ENCODE measurements at places on chromosomes 2 and 18. TPM values are rescaled to one million over a fixed set of nuclear protein-coding genes. Genes with fewer than 3 reads are reported as not detected.

GRCh38 chr2:206415618-206416243 is 27.6 kb upstream of the ADAM23 start:
- no peaks in the 10 kb centered on the region for H3K4me1 ChIP-seq
- H3K4me3 ChIP-seq, result no peak overlapping the region
- H3K27ac ChIP-seq, result no peak overlapping the region

- H3K27me3 ChIP-seq, result peaks cover 24% of the 10 kb centered on the region
- H3K36me3 ChIP-seq, result no peaks in the 10 kb centered on the region
- DNase-seq, result no peak
- H3K27ac ChIP-seq, result no peak overlapping the region
- peaks cover 4% of the 10 kb centered on the region for H3K4me1 ChIP-seq
These were observed 1.2 kb downstream of the EFEMP1 start for GRCh38 chr2:55922291-55922907.

DNA sequence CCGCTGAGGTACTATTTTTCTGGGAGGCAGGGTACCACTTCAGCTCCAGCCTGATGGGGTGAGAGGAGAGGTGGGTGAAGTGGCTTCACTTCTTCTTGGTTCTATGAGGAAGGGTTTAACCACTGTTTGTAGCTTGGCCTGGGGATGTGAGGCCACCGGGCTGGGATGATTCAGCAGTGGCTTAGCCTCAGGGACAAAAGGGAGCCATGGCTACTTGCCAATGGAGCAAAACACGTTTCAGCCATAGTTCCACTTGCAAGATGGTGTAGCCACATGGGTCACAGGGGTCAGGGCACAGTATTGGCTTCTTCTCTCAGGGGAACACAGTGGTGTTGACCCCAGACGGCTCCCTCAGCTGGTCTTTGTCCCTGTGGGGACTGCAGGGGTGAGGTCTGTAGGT is 14.9 kb downstream of the ZDBF2 start:
- no peaks in the 10 kb centered on the region for H3K27me3 ChIP-seq
- no peaks in the 10 kb centered on the region for H3K36me3 ChIP-seq
- no peak overlapping the region for H3K4me3 ChIP-seq

TMEM247 gene
- total RNA-seq, result not detected

DNA sequence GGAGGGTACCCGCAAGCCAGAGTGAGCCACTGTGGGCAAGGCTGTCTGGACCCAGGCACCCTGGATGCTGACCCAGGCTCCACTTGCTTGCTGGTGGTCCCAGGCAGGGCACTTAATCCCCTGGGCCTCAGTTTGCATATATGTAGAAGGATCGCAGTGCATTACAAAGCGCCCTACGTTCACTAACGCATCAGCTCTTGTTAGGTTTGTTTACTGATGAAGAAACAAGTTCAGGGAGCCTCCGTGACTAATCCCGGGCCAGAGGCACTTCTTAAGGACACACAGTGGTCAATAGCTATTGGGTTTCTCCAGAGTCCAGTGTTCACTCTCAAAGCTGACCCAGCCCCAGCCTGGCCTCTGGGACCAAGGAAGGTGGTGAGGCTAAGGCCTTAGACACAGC is 70.2 kb downstream of the LBH start:
- no peak overlapping the region for H3K4me3 ChIP-seq
- no peaks in the 10 kb centered on the region for H3K36me3 ChIP-seq
- no peaks in the 10 kb centered on the region for H3K27me3 ChIP-seq
- no peak overlapping the region for H3K27ac ChIP-seq

DNA sequence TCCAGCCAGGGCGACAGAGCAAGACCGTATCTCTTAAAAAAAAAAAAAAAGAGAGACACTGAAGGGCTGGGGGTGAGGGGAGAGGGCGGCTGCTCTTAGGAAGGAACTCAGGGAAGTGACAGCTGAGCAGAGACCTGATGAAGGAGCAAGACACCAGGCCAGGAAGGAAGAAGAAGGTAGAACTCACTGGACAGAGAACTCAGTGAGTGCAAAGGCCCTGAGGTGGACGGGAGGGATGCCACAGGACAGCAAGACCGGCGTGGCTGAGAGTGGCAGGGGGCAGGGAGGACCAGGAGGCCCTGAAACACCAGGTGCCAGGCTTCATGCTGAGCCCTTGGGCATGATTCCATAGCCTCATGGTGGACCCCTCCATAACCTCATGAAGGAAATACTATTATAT is 18.2 kb downstream of the BIN1 start:
- no peak overlapping the region for H3K4me3 ChIP-seq
- peaks cover 67% of the 10 kb centered on the region for H3K4me1 ChIP-seq
- H3K27ac ChIP-seq, result no peak overlapping the region
- DNase-seq, result no peak
- no peaks in the 10 kb centered on the region for H3K27me3 ChIP-seq

ZBTB14 gene
- 24.7 TPM for total RNA-seq

DNA sequence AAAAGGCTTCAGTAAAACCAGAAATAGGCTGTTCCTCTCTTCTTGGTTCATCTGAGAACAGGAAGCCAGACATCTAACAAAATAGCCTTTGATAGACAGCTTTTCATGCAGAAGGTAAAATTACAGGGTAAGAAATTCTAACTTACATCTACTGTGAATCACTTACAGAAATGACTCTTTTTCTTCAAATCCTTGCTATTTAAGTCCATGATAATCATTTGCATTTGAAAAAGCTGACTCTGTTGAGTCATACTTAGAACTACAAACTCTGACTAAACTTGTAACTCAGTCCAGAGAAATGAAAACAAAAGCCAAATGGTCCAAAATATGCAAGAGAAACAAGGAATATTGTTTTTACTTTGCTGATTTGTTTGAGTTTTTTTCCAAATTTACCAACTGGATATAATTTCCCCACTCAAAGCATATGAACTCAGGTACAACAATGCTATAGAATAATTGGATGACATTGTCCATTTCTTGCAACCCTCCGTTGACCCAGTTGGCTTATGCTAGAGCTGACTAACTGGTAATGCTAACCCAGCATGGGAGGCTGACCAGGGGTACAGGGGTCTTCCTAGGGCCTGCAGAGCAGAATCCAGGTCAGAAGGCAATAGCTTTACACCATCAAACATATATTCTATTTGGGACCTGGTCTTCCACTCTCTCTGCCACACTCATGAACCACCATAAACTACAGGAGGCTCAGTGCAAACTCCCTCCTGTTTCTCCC is 18.8 kb upstream of the MREG start:
- no peak for DNase-seq
- no peak overlapping the region for H3K27ac ChIP-seq
- H3K4me1 ChIP-seq, result no peaks in the 10 kb centered on the region

DNA sequence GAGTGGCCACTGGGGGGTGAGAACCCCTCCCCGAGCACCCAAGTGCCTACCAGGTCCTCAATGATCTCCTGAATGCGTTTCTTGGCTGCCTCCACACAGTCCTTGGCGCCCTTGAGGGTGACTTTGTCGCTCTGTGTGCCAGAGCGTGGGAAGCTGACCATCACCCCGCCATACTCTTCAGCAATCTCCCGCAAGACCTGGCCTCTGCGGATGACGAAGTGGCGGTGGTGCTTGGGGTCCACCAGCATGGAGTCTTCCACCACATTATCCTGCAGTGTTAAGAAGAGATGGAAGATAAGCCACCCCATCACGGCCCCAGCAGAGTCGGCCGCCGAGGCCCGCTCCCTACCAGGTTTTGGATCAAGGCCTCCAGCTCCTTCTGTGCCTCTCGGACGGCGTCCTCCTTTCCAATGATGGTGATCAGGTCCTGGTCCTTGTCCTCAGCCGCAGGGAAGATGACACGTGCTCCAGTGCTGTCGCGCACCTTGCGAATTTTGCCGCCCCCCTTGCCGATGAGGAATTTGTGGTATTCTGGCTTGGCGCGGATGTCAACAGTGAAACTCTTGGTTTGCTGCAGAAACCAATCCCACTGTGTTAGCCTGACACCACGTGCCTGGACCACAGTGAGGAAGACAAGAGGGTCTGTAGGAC is 51.2 kb downstream of the ANO7 start:
- no peak for DNase-seq
- H3K4me1 ChIP-seq, result no peaks in the 10 kb centered on the region
- H3K27ac ChIP-seq, result no peak overlapping the region
- no peak overlapping the region for H3K4me3 ChIP-seq
- no peaks in the 10 kb centered on the region for H3K27me3 ChIP-seq
- H3K36me3 ChIP-seq, result peaks cover 93% of the 10 kb centered on the region

BBS5 gene
- total RNA-seq, result 1.7 TPM

GRCh38 chr2:232353660-232354059 is 24.9 kb upstream of the ALPP start:
- peaks cover 33% of the 10 kb centered on the region for H3K27me3 ChIP-seq
- DNase-seq, result no peak
- no peak overlapping the region for H3K27ac ChIP-seq
- H3K36me3 ChIP-seq, result no peaks in the 10 kb centered on the region

CDH19 gene
- total RNA-seq, result not detected

- no peaks in the 10 kb centered on the region for H3K4me1 ChIP-seq
- no peak overlapping the region for H3K4me3 ChIP-seq
- H3K36me3 ChIP-seq, result peaks cover 3% of the 10 kb centered on the region
These were observed 98.9 kb upstream of the ZFP36L2 start for GRCh38 chr2:43325107-43325811.

GRCh38 chr18:37298816-37299215 is 266.8 kb downstream of the CELF4 start:
- H3K4me1 ChIP-seq, result no peaks in the 10 kb centered on the region
- H3K27me3 ChIP-seq, result no peaks in the 10 kb centered on the region
- no peak overlapping the region for H3K27ac ChIP-seq
- DNase-seq, result no peak
- no peaks in the 10 kb centered on the region for H3K36me3 ChIP-seq

RAX gene
- not detected for total RNA-seq

- H3K36me3 ChIP-seq, result no peaks in the 10 kb centered on the region
- peaks cover 25% of the 10 kb centered on the region for H3K27me3 ChIP-seq
- peak overlapping the region; percentile 74 for H3K4me3 ChIP-seq
- H3K27ac ChIP-seq, result no peak overlapping the region
- DNase-seq, result no peak
These were observed 693 bp upstream of the LRP2 start for GRCh38 chr2:169362894-169363559.

MAP3K19 gene
- not detected for total RNA-seq

DNA sequence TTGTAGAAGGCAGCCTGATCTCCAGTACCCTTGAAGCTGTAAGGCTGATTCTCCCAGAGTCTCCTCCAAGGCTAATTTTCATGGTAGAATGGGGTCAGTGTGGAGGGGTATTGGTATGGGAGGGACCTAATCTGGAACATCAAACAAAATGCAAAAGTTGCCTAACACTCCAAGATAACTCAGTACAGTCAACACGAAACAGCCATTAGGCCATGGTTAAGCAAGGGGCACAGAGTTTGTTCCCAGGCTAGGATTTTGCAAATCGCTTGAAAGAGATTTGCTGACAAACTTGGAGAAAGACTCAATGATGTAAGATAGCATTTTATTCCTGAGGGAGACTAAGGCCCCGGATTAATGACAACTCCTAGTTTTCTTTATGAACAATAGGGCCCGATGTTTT is 5.4 kb downstream of the PID1 start:
- no peak overlapping the region for H3K4me3 ChIP-seq
- H3K27me3 ChIP-seq, result no peaks in the 10 kb centered on the region
- no peak overlapping the region for H3K27ac ChIP-seq
- DNase-seq, result no peak

HRH4 gene
- total RNA-seq, result not detected

- no peaks in the 10 kb centered on the region for H3K27me3 ChIP-seq
- peaks cover 63% of the 10 kb centered on the region for H3K36me3 ChIP-seq
- no peak overlapping the region for H3K4me3 ChIP-seq
- H3K27ac ChIP-seq, result no peak overlapping the region
- DNase-seq, result no peak
These were observed 33.8 kb downstream of the SMC6 start for GRCh38 chr2:17719562-17720371.

DNA sequence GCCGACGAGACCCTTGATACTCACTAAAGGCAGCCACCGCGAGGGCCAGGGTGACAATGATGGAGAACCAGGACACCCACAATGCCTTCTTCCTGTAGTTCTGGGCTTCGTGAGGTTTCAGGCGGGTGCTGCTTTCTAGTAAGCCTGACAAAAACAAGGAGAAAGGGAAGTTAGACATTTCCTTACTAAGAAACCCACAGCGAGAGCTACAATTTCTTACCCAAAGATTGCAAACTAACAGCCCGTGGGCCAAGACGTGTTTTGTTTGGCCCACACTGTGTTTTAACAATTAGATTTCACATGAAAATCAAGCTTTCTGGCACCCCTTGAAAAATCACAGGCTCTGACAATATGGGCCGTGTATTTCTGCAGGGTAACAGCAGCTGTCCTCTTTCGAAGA is 5.6 kb downstream of the TMEM163 start:
- H3K4me1 ChIP-seq, result peaks cover 28% of the 10 kb centered on the region
- H3K4me3 ChIP-seq, result no peak overlapping the region
- H3K27ac ChIP-seq, result no peak overlapping the region
- H3K36me3 ChIP-seq, result no peaks in the 10 kb centered on the region
- no peak for DNase-seq

GRCh38 chr2:115161081-115161770 is 718.8 kb downstream of the DPP10 start:
- H3K4me3 ChIP-seq, result no peak overlapping the region
- H3K27me3 ChIP-seq, result peaks cover 11% of the 10 kb centered on the region
- no peak for DNase-seq
- H3K4me1 ChIP-seq, result no peaks in the 10 kb centered on the region

FBXO36 gene
- 1.2 TPM for total RNA-seq

UGT1A3 gene
- total RNA-seq, result not detected

GRCh38 chr2:1099418-1099817 is 148.8 kb downstream of the SNTG2 start:
- H3K36me3 ChIP-seq, result no peaks in the 10 kb centered on the region
- H3K27me3 ChIP-seq, result no peaks in the 10 kb centered on the region
- no peak overlapping the region for H3K4me3 ChIP-seq
- H3K4me1 ChIP-seq, result no peaks in the 10 kb centered on the region
